CD4-positive, alpha-beta T cell treated with Interleukin-4 for 1 hour (primary cell): ENCODE measurements at places on chromosomes 12 and 14.

- no peak for DNase-seq
Measured at GRCh38 chr12:6333029-6333428, 8.8 kb downstream of the TNFRSF1A start.

DNA sequence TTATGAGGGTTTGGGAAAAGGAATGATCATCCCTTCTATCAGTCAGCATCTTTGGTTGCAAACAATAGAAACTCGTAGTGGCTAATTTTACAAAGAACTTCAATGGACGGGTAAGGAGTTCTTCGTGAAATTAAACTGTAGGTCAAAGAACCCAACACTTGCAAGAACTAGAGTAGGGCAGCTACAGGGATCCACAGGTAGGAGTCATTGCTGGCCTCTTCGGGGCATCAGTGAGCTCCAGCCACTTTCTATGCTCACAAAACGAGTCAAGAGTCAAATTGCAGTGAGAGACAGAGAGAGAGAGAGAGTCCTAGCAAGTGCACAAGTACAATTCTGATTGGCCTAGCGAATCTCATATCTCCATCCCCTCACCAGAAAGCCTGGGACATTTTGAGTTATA, 29.9 kb upstream of the OTX2 start:
- no peak for DNase-seq

- no peak for DNase-seq
Measured at GRCh38 chr12:7917392-7918267, 18.4 kb downstream of the SLC2A3 start.

DNA sequence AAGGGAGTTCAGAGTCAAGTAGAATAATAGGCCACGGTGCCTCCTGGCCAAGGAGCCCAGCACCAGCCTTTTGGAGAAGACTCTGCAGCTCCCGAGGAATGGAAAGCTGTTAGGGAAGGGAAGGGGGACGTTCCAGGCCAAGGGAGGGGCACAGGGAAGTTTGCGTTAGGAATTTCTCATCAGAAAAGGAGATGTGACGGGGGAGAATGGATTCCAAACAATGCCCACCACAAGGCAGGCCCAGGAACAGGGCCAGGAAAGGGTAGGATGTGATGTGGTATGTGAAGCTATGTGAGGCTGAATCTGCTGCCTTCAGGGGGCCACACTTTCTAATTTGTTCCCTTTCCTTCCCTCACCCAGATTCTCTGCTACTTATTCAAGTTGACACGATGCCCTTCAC, 46.0 kb downstream of the DGLUCY start:
- DNase-seq, result no peak

DNA sequence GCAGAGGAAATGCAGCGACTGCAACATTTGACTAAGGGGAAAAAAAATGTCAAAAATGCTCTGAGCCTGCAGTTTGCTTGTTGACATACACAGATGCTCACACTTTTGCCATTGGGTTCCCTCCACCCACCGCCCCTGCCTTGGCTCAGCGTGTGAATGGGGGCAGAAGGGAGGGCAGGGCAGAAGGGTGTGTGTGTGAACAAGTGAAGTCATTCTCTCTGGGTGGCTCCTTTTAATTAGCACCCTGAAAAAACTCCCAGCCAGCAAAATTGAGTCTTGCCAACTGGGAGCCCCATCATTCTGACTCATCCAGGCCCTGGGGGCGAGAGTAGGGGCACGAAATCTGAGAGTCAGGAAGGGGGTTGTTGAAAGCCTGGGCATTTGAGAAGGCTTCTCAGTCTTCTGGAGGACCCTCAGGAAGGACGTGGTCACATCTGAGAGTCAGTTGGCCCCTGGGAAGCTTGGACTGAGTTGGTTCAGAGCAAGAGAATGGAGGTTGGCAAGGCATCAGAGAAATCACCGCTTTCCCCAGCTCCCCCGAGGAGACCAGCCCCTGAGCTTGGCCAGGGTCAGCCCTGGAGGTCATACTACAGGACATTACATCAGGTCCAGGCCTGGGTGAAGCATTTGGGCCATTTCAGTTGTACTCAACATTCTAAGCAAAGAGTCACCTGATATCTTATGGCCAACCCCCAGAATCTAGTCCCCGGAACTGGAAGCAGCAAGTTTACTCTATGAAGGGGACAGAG, 22.7 kb upstream of the KRT78 start:
- peak; percentile 44 for DNase-seq

- no peak for DNase-seq
Measured at GRCh38 chr12:61985830-61986229, 274.4 kb upstream of the USP15 start.

DNA sequence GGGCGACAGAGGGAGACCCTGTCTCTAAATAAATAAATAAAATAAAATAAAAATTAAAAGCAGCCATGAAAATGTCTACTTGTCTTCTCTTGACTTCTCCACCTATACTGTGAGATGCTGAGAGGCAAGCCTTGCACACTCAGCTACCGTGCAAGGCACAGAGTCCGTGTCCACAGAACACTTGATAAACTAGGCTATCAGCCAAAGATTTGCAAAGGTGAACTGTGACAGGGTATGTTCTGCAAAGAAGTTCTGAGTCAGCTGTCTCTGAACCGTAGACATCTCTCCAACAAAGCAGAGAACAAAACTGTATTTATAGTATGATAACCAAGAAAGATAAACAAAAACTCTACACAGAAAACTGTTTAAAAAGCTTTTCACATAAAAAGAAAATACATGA, 35.5 kb downstream of the STXBP6 start:
- no peak for DNase-seq

- DNase-seq, result no peak
Measured at GRCh38 chr12:114732426-114733030, 48.6 kb upstream of the TBX3 start.

DNA sequence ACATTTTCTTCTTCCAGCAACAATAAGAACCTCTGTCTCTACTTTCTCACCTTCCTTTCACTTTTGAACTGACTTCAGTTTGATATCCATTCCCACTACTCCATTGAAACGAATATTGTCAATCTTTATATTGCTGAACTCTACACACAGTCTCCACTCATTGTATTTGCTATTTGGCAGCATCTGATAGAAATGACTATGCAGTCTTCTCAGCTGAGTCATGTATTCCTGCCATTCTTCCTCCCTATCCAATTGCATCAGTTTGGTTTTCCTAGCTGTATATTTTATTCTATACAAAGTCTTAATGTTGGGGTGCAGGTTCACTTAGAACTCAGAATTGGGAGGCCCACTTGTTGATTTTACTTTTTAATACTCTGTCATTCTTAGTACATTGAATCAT, 107.5 kb upstream of the CPNE8 start:
- DNase-seq, result no peak

GRCh38 chr12:53062977-53063707, 13.3 kb downstream of the TNS2 start:
- DNase-seq, result no peak

DNA sequence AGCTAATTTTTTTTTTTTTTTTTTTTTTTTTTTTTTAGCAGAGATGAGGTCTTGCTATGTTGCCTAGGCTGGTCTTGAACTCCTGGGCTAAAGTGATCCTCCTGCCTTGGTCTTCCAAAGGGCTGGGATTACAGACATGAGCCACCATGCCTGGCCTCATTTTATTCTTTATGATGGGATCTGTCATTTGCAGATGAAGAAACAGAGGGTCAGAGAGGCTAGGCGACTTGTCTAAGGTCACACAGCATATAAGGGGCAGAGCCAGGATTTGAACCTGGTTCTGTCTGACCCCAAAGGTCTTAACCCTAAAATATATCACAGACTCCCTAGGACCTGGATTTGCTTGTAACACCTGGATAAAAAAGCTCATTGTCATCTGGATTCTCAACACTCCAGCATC, 282.6 kb downstream of the KSR2 start:
- DNase-seq, result no peak

- no peak for DNase-seq
Measured at GRCh38 chr14:41986700-41987099, 380.0 kb downstream of the LRFN5 start.

- DNase-seq, result no peak
Measured at GRCh38 chr12:14773685-14774073, 29.6 kb downstream of the WBP11 start.

- DNase-seq, result no peak
Measured at GRCh38 chr14:103775506-103775905, 59.9 kb downstream of the ZFYVE21 start.

- DNase-seq, result no peak
Measured at GRCh38 chr12:80282761-80283160, 161.3 kb upstream of the PTPRQ start.

DNA sequence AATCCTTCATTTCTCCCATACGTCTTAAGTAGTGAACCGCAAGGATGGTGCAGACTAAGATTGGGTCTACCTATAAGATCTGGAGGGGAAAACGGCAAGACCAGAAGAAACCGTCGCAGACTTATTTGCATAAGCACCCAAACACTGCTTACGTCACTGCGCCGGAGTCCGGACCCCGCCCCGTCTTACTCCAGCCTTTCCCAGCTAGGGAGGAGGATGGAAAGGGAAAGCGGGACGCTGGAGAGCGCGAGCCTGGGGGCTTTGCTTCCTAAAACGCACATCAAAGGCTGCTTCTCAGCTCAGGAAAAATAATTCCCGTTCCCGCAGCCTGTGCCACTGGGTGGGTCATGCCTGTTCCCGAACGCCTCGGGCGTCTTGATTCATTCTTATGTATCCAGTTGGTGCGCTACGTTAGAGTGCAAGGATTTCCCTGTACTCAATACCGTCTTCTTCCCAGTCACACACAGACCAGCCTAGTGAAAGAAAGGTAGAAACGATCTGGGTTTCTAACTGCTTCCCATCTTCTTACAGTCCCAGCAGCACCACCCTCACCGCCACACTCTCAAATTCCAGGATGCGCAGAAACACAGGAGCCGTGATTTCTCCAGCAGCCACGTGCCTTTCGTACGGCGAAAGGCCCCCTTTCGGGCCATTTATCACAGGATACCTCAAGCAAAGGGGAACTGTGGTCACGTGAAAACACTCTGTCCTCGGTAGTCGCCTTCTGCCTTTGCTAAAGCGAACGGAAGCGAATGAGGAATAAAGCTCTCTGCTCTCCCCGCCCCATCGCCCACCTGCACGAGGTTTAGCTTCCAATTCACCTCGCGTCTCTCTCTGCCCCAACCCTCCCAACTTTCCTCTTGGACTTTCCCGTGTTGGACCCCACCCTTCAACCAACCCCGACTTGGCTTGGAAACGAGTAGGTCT, 1.1 kb downstream of the SLC6A15 start:
- DNase-seq, result no peak

DNA sequence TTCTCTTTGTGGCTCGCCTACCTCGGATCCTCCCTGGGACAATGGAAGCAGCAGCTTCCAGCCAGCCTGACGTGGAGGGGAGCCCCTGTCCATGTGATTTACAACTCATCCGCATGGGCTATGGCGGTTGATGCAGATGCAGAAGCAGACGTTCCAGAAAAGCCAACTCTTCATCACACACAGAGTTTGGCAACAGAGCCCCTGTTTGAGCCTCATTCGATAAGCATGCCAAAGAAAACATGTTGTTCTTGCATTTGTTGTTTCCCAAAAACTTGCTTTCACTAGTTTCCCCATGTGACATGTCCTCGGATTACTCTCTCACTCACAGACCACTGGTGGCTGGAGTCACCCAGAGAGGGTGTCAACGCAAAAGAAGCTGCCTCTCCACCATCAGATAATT, 16.4 kb upstream of the TC2N start:
- no peak for DNase-seq

DNA sequence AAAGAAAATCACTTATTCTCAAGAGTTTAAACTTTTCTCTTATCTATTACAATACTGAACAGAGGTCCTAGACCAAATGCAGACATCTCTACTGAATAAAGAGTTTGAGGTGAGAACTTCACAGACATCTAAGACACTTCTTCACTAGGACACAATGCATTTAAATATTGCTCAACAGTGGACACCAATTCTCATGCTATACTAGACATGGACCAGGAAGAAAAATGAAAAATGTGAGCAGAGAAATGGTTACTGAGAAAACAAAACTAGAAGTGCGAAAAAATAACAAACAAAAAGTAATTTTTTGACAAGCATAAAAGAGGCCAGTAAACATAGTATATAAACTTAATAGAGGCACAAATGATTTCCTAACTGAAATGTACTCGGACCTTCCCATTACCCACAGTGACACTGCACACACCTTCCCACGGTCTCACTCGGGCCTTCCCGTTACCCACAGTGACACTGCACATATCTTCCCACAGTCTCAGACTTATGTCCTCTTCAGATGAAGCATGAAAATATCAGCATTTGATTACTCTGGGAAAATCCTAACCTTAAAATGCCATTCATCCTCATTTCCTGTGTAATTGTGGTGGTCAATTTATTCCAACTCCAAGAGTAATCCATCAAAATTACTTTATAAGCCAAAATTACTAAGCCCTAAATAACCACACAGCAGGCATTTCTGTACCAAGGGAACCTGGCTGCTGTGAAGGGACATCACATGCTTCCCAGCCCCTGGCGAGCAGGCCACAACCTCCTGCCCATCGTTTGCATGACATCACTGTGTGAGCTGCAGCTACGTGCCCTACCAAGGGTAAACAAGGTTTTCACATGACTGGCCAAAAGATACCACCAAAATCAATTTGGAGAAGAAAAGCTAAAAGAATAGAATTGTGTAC, 6.4 kb downstream of the SLC15A4 start:
- DNase-seq, result peak; percentile 55

DNA sequence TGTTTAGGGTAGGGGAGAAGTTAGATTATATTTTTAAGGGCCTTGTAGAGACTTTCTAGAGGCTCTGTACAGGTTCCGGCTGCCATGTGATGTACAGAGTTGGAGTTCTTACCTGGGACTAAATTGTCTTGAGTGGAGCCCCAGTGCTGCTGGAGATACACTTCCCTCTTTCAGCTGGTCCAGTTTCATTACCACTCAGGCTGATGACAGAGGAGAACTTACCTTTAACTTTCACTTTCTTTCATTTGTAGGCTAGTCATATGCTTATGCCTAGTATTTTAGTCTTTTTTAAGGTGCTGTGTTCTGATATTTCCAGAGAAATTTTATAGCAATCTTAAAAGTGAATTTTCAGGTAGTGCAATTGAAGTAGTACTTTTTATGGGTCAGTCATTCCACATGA, 117.3 kb downstream of the ERC1 start:
- no peak for DNase-seq

DNA sequence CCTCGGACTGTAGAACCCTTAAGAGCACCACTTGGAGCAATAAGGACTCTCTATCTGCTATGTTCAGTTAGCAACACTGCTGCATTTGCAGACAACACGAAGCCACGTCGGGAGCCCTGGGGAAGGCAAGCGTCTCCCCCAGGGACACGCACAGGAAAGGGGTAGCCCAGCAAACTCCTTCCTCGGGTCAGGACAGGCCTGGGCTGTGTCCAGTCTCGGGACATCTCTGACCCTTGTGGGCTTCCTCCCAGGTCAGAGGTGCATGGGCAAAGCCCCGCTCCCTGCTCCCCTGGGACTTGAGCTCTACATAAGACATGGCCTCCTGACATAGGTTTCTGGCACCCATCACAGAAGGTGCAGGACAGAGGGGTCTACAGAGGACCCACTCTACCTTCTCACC, 119.5 kb downstream of the PIWIL1 start:
- no peak for DNase-seq

DNA sequence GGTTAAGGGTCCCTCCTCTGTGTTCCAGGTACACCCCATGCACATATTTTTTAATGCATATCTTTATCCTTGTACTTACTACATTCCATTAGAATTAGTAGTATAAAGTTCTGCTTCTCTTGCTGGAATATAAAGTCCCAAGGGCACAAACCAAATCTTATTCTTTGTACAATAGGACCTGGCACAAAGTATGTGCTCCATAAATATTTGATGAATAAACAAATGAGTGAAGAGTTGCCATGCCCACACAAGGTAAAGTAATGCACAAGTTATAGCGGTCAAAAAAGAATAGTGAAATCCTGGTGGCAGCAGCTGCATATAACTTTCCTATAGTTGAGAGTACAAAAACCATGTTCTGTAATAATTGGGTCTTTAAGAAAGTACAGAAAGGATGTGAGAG, 82.1 kb upstream of the BMP4 start:
- DNase-seq, result no peak
